ENCODE measurements at places on chromosomes 16 and 17.

DNA sequence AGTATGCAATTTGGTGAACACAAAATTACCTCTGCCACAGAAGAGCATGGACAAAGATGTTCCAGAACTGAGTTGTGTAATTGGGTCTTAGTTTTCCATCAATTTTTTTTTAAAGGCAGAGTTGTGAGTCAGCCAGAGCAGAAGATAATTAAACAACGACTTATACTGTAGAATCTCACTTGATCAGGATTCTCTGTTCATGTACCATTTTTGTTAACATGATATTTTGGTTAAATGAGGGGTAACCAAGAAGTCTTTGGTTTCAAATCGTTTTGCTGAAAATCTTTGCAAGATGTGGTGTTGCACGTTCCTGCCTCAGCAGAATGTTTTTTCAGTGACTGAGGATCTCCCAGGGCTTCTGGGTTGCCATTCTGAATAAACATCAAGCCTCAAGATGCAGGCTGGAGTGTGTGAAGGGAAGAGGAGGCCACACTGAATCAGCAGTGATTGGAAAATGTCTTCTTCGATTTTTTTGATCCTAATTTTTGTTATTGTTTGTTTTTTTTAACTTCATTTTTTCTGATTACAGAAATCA is 232.6 kb upstream of the IRX3 start:
- no peak for DNase-seq

- DNase-seq, result peak; percentile 95
Observed at GRCh38 chr16:85114909-85115567, 2.8 kb upstream of the CIBAR2 start.

GRCh38 chr17:43766413-43767052 is 7.9 kb upstream of the SOST start:
- DNase-seq, result peak; percentile 61

DNA sequence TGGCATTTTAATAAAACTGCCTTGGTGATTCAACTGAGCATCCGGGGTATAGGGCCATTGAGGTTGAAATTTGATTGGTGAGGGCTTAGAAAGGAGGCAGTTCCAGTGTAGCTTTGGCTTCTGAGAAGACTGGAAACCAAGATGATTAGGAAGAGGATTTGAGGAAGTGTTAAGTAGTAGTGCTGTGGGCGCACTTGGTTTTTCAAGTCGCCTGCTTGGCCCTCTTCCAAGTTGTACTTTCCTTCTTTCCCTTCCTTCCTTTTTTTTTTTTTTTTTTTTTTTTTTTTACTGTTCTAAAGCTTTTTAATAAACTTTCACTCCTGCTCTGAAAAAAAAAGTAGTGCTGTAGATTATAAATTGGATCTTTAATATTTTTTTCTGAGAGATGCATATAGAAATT is 320.5 kb downstream of the UTP18 start:
- DNase-seq, result no peak

GRCh38 chr17:57697891-57698711 is 47.0 kb downstream of the CCDC182 start:
- DNase-seq, result peak; percentile 38
